ENCODE measurements at places on chromosomes 1 and 21.
A peak's percentile ranks its signal among the peaks of the same experiment; 100 is the strongest.

GRCh38 chr1:68140536-68140935 is 90.1 kb upstream of the DIRAS3 start:
- DNase-seq = no peak

GRCh38 chr1:220313576-220313975 is 41.3 kb upstream of the RAB3GAP2 start:
- no peak for DNase-seq

DNA sequence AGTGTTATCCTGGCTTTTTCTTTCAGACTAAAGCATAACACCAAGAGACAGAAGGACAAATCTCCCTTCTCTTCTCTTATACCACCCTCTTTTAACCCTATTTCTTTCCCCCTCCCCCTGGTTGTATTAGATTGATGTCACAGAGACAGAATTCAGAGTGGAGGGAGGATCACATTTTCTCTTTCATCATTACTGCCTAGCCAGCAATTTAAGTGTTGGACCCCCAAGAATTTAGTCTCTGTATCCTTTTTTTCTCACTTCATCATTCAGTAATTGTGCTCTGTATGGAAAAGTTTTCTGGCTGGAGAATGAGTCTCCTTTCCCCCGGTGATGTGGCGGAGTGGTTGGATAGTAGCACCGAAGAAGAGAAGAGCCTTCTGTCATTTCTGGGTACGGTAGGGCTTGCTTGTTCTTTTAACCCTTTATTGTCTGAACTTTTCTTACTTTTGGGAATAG is 124.8 kb downstream of the CLEC20A start:
- DNase-seq = no peak

DNA sequence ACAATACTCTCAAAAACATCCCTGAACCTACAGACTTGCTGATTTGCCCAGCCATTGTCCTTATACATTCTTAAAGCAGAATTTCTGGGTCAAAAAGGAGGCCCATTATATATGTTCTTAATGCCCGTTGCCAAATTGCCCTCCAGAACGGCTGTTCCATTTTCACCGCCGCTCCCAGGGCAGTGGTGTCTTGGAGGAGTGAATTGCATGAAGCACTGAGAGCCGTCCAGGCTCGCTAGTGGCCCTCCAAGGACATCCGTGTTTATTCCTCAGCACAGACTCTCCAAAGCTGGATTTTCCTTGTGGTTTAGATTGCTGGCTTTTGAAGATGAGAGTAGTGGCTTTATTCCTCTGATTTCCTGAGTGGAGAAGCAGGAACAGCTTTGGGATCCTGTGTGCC is 68.8 kb downstream of the FHAD1 start:
- DNase-seq = no peak

DNA sequence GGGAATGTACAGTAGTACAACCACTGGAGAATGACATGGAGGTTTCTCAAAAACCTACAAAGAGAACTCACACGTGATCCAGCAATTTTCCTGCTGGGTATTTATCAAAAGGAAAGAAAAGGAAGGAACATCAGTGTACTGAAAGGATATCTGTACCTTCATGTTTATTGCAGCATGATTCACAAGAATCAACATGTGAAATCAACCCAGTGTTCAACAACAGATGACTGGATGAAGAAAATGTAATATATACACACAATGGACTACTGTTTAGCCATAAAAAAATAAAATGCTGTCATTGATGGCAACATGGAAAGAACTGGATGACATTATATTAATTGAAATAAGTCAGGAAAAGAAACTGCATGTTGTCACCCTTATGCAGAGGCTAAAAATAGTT is 19.0 kb upstream of the CYP4A11 start:
- DNase-seq = no peak

DNA sequence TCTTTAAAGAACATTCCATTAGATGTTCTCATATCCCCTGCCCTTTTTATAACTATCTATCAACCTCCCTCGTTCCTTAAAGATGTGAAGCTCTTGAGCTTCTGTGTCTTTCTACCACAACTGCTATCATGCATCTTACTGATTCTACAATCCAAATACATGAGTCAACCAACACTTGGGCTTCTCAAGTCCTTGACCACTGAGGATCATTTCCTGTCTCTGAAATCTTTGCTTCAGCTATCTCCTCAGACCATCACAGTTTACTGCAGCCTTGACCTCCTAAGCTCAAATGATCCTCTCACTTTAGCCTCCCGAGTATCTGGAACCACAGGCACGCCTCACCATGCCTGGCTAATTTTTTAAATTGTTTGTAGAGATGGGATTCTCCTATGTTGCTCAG is 75.2 kb downstream of the FMO4 start:
- DNase-seq = peak; percentile 26

- DNase-seq = no peak
These were observed 6.9 kb downstream of the DCST1 start for GRCh38 chr1:155040358-155041093.

GRCh38 chr1:89605692-89606091 is 27.2 kb upstream of the LRRC8C start:
- DNase-seq = peak; percentile 63

DNA sequence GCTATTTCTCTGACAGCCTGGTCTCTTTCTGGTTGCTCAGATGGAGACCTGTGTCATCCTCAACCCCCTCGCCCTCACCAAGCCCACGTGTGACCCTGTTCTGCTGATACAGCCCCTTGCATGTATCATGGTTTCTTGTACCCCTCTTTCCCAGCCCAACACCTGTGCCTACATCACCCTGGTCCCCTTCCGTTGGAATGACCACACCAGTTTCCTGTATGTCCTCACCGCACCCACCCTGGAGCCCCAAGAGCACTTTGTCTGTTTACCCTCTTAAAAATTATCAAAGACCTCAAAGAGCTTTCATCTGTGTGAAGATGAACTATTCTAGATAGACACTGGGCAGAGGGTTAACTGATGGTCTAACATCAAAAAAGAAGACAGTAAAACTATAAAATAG is 179.5 kb downstream of the GALNT2 start:
- DNase-seq = no peak

GRCh38 chr1:3283849-3284248 is 170.6 kb upstream of the ARHGEF16 start:
- DNase-seq = no peak

DNA sequence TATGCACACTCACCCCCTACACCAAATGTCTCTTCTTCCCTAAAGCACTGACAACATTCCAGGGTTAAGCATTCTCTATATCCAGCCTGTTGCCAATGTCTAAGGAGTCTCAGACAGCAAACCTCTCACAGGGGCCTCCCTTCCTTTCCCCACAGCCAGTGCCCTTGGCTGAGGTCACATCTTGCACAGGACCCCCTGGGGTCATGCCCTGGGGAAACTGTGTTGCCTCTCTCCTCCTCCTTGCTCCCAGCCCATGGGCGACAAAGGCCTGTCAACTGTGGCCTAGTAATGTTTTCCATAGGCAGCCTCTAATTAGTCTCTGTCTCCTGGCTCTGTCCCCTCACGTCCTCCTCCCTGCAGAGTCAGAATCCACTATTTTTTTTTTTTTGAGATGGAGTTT is 54.6 kb downstream of the NENF start:
- DNase-seq = no peak

DNA sequence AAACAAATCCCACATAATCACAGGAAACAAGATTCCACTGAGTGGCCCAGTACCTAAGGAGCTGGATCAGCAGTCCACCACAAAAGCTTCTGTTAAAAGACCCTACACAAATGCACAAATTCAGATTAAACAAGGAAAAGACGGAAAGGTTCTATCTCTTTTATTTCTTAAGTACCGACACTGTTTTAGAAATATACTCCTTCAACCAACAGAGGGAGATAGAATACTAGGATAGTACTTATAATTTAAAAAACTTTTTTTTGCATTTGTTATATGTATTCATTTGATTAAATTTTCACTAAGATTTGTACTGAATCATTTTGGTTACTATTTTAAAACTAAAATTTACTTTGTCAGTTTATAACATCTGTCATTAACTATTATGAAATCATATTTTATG is 12.5 kb downstream of the CDC7 start:
- no peak for DNase-seq

GRCh38 chr1:222631611-222632208 is 13.8 kb downstream of the MIA3 start:
- no peak for DNase-seq

DNA sequence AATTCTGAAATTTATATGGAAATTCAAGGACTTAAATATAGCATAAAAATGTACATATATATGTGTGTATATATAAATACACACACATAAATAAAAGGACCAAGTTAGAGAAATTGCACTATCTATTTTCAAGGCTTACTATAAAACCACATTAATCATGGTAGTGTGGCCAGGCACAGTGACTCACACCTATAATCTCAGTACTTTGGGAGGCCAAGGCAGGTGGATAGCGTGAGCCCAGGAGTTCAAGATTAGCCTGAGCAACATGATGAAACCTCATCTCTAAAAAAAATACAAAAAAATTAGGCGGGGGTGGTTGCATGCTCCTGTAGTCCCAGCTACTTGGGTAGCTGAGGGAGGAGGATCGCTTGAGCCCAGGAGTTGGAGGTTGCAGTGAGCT is 171.4 kb upstream of the GORAB start:
- no peak for DNase-seq

- no peak for DNase-seq
These were observed 34.1 kb downstream of the RAP1A start for GRCh38 chr1:111653709-111654108.

DNA sequence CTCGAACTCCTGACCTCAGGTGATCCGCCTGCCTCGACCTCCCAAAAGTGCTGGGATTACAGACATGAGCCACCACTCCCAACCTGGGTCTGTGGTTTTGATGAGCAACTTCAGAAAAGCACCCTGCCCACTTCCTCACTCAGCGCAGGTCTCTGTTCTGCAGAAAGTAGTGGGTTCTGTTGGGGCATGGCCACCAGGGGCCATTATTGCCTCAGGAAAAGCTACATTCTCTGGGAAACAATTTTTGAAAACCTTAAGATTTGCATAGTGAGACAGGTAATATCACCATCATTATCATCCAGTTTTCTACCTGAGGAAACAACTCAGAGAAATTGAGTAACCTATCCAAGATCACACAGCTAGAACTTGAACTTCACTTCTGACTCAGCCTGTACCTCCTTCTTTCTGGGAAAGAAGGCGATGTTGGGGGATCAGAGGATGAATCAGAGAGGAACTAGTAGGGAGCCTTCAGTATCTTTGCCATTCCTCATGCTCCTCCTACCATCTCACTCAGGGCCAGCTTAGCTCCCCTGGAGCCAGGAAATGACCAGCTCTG is 7.1 kb upstream of the NES start:
- DNase-seq = no peak

DNA sequence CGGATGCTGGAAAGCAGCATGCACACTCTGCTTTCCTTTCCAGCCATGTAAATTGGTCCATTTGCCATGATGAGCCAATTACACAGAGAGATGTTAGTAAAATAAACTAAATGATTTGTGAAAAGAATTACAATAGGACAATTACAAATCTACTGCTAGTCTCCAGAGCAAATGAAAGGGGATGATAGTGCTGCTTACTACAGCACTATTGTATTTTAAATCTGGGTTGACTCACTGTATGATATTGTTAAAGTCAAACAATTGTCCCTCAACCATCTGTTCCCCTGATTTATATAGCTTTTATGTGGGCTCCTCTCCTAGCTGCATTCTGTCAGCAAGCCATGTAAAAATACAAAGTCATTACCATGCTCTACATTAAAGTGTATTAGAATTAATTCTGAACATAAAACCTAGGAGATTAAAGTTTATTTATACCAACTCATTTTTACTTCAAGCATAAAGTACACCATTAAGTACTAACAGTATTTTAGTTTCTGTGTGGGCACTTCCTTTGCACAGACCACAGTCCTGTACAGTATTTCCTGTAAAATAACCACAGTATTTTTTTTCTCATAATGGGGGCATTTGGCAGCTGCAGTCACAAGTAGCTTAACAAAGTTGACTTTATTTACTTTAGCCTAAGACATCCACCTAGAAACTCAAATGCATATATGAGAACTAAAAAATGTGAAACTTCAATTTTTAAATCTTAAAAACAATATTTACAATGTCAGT is 135.8 kb downstream of the VAV3 start:
- DNase-seq = no peak

DNA sequence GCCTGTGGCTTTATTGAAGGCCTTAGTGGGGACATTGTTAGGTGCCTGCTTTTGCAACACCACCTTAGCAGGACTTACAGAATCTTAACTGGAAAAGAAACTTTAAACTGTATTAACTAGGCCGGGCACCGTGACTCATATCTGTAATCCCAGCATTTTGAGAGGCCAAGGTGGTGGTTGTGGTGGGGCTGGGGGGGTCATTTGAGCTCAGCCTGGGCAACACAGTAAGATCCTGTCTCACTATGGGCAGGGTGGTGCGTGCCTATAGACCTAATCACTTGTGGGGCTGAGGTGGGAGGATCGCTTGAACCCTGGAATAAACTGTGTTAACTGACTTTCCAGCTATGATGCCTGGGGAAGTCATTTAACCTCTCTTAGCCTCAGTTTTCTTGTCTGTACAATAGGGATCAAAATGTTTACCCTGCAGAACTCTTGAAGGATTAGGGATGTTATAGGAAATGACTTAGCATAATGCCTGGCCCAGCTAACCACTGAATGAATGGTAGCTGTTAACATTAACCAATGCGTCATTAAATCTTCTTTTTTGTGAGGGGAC is 39.5 kb downstream of the IER5 start:
- no peak for DNase-seq

DNA sequence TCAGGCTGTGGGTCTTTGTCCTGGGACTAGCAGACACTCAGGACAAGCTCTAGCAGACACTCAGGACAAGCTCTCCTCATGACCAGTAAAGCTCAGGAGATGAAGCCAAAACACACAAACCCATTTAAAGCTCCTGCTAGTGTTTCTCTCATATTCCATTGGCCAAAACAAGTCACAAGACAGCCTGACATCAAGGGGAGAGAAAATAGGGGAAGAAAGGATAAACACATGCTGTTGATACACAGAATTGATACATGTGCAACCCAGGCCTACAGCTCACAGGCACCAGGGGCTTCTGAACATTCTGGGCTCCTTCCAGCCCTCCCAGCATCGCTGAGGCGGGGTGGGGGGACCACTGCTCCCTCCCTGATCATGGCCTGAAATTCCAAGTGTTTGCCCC is 35.3 kb downstream of the ATF3 start:
- DNase-seq = no peak
